ENCODE measurements at places on chromosomes 4 and X.
A peak's percentile ranks its signal among the peaks of the same experiment; 100 is the strongest.

DNA sequence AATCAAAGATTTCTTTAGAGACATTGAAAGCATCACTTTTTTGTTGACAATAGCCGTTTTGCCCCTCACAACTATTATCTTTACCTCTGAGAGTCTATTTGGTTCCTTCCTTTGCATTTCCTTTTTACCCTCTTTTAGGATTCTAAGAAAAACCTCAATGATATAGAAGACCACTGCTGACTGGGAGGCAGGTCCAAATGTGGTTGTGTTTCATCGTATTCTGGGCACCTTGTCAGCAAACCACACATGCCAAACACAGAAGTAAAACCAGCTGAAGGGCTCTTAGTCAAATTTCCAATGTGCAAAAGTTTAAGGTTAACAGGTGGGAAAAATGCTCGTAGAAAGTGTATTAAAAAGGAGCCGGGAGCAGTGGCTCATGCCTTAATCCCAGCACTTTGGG is 5.1 kb upstream of the PRMT9 start:
- DNase-seq = no peak

DNA sequence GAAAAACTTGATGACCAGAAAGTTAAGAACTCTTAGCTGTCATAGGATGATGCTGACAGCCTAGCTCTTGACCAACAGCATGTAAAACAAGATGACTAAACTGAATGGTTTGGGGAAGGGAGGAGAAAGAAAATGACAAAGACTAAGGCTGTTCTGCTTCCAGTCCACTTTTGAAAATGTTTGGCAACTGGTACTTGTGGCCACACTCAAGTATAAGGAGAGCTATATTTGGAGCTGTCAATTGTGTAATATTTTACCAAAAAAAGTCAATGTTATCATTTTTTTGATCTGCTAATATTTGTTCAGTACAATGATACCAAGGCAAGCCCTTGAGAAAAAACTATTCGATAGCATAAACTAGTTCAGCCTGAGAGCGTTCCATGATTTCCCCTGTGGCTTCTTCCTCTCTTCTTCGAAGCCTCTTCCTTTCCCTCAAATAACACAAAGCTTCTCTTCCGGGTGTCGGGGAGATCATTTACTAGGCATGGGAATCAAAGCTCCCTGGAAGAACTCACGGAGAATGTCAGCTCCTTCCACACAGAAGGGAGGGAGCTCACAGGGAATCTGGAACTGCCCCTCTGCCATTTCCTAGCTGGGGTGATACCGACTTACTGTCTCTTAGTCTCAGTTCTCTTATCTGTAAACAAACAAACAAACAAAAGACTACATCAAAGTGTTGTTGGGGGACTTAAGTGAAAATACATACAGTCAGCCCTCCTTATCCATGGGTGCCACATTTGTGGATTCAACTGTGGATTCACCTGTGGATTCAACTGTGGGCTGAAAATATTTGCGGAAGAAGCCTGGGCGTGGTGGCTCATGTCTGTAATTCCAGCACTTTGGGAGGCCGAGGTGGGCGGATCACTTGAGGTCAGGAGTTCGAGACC is 82.6 kb downstream of the SCD5 start:
- no peak for DNase-seq

DNA sequence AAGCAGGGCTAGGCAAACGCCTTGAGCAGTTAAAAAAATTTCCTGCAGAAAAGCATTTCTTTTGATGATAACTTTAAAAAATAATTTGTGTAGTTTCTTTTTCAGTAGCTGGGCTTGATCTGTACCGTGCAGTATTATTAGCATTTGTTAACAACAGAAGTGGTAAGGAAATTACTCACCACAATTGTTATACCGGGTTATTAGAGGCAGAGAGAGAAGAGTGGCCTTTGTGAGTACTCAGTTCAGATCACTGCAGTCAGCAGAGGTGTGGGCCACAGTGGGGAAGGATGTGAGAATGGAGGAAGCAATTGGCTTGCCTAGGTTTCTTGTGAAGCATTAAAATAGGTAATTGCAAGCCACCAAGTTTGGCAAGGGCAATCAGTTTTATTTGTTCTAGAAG is 14.3 kb upstream of the IL21 start:
- no peak for DNase-seq

DNA sequence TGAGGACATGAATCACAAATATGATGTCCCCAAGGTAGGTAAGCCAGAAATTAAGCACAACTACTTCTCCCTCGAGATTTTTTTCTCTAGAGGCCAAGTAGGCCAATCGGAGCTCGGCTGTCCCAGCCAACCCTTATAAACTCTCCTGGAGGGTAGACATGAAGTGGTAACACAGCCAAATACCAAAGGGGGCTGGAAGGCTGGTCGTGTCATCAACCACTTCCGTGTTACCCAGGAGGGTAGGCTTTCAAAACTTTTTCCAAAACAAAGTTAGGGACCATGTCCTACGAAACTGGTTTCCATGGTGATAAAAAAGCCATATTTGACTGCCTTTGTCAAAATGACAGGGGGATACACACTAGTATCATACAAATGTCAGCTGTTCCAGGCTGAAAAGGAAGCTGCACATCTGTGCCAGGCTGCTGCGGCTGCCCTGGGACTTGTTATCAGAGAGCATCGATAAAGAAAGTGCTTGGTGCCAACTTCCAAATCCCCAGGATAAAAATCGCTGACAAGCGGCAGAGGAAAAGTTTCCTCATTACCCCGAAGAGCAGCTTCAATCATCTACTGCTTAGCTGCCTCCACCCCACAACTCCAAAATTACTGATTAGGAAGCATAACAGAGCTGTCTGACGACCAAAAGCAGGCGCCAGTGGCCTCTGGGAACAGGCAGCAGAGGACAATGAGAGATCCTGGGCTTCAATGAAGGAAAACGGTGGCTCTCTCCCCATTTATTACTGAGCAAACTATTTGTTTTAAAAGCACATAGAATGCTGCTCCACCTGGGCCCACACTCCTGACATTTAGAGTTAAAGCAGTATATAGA is 20.8 kb downstream of the BCOR start:
- DNase-seq = no peak

- DNase-seq = no peak
Measured at GRCh38 chrX:2767631-2768455, 16.0 kb downstream of the XG start.

DNA sequence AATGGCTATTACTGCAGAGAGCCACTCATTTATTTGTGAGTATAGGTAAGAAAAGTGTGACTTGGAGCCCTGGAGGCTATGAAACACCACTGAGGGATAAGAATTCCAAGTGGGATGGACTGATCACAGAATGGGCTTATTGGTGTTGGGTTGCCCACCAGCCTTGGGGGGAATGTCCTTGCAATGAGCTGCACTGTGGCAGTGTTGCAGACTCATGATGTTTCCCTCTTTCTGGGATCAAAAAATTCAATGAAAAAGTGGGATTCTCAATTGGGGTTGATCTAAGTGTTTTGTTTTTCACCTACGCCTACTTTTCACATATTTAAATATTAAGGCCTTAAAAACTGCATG is 1024.5 kb upstream of the PCDH10 start:
- no peak for DNase-seq

GRCh38 chr4:70623323-70623722 is 5.2 kb upstream of the ENAM start:
- DNase-seq = no peak

DNA sequence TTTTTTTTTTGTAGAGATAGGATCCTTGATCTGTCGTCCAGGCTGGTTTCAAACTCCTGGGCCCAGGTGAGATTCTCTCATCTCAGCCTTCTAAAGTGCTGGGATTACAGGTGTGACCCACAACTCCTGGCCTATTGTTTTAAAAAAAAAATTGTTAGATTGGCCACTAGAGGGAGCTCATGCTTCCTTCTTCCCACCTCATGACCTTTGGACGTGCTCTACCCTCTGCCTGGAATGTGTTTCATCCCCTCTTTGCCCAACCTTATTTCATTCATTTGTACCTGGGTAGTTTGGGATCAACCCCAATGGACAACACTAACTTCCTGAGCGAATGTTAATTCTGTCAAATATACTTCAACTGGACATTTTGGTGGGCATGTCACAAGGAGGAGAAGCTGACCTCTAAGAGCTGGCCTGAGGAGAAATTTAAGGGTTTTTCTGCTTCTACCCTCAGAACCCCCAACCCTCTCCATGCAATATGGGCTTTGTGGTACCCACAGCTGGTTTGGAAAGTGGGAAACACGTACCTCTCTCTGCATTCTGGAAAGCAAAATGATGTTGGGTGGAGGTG is 6.4 kb downstream of the PPEF2 start:
- DNase-seq = no peak

DNA sequence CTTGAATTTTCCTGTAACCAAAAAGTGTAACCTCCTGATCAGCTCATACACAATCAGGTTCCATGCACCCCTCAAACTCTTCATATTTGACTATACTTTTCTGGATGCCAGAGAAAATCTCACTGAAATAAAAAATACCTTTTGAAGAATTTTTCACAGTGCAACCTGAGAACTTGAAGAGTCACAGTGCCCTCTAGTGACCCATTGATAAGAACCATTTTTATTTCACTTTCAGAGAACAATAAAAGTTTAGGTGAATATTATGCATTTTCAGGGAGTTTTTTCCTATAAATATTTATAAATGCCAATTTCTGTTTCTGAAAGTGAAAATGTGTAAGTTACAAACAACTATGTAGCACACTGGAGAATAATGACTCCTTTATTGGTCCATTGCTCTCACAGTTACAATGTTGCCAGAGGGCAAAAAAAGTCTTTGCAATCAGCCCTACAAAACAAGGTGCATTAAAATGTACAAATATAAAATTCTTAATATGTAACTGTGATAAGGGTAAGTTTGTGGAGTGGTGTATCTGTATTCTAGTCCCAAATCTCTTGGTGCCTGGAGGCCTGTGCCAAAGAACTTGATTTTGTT is 153.6 kb upstream of the INTU start:
- DNase-seq = no peak

DNA sequence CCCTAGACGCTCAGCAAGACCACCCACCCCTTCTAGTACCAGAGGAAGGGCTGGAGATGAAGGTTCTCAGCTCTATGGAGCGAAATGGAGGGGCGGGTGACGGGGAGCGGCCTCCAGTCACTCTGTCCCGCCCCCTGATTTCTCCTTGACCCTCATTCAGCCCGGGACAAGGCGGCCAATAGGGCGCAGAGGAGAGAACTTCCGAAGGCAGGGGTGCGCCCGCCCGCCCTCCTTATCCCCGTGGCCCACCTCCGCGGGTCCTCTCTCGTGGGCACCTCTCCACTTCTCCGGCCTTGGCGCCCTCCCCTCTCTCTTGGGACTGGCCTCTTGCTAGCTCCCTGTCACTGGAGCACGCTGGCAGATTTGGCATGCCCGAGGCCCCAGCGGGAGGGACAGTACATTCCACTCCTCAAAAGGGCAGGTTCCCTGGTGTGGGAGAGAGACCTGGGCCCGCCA is 1.1 kb upstream of the SEPTIN6 start:
- no peak for DNase-seq

GRCh38 chr4:103425406-103425805 is 227.3 kb upstream of the CENPE start:
- DNase-seq = no peak

- no peak for DNase-seq
Measured at GRCh38 chr4:182896421-182896820, 20.8 kb downstream of the DCTD start.

DNA sequence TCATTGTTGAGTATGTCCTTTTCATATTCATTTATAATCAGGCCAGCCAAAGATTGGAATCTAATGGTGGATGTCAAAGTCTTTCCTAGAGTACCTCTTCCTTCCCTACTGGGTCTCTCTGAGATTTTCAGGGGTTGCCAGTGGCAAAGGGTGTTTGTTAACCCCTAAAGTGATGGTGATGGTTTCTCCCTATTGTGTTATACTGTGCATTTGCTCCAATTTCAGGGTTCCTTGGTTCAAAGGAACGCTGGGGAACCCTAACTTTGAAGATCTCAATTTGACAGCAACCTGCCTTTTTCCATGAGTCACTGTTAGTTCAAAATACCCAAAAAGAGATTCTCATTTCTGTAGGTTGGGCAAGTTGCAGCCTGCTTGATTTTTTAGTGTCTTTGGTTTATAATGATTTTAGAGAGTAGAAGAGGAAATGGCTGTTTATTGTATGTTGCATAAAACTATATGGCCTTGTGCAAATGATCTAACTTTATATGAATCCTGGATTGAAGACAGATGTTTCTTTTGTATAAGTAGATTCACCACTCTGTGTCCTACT is 23.0 kb downstream of the GAB1 start:
- no peak for DNase-seq

DNA sequence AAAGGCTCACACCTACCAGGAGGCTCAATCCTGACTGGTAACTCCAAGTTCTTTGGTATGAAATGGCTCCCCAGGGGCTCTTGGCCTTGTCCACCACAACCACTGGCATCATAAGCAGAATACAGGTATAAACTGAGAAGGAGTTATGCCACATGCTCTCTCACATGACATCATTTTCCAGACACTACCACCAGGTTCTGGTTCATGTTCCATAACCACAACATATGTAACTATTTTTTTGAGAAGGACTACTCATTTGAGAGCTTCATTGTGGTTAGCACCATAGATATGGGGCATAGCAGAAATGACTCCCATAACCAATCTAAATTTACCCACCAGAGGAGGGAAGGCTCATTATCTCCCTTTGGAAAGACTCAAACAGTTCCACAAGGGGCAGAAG is 19.6 kb downstream of the PRDM5 start:
- DNase-seq = no peak

DNA sequence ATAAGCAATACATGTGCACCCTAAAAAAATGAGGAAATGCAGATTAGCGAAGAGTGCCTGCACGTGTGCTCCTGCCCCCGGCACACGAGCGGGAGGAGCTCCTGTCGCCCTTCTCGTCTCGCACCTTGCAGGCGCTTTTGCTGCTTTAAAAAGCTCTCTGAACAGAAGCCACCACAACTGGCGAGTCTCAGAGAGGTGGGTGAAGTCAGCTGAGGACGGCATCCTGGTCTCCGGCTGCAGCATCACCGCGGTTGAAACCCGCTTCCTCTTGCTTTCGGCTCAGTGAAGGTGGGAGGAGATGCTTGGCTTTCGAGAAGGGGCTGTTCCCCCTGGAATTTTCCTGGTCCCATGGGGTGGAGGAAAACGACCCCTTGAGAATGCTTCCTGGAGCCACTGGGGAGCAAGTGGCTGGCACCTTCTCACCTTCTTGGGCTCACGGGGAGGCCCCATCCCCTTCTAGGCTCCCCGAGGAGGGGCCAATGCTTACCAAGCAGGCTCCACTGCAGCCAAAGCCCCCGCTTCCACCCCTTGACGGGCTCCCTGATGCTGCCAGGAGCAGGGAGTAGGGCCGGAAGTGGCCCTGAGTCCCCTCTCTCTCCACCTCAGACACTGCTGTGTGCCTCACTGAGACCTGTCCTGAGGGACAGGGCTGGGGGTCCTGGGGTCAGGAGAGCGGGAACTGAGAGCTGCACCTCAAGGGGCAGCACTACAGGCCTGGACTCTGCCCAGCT is 29.2 kb upstream of the MXD4 start:
- peak; percentile 35 for DNase-seq

DNA sequence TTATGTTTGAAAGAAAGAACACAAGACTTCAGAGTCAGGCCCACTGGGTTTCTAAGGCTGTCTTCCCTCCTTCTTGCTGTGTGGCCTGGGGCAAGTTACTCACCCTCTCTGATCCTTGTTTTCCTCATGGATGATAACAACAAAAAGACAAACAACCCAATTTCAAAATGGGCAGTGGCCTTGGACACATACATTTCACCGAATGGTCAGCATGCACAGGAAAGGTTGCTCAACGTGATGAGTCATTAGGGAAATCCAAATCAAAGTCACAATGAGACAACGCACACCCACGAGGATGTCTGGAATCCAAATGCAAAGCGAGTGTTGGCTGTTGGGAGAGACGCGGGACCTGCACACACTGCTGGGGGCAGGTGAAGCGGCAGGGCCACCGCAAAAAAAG is 50.8 kb upstream of the PPP2R2C start:
- DNase-seq = no peak

- DNase-seq = no peak
Measured at GRCh38 chr4:152613351-152613750, 66.4 kb downstream of the TMEM154 start.
